Common myeloid progenitor, CD34-positive (primary cell): ENCODE measurements at places on chromosomes 6 and 20.
A peak's percentile ranks its signal among the peaks of the same experiment; 100 is the strongest.

DNA sequence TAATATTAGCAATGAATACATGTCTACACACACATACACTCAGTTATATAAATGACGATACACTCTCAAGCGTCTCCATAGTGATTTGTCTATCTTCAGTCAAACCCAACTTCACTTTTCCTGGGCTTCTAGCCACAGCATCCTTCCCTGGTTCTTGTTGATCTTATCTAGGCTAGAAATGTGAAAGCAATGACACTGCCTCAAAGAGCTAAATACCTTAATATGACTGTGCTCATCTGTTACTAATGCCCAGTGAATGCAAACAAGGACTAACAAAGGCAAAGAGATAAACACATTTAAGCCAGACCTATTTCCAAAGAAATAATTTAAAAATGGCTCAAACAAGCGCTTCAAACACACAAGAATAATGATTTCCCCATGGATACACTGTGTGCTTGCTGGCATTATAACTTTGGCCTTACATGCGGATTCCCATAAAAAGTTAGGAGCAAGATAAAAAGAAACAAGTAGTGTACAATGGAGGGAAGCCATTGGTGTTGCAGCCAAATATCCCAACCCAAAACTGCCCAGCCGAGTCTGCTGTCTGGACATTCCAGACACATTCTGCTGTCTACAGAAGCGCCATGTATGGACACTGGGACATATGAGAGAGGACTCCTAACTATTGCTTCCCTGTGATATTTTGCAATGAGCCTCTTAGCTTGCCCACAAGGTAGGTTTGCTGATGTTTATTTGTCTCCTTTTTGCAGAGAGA, 19.5 kb upstream of the DAAM2 start:
- DNase-seq = peak; percentile 9

DNA sequence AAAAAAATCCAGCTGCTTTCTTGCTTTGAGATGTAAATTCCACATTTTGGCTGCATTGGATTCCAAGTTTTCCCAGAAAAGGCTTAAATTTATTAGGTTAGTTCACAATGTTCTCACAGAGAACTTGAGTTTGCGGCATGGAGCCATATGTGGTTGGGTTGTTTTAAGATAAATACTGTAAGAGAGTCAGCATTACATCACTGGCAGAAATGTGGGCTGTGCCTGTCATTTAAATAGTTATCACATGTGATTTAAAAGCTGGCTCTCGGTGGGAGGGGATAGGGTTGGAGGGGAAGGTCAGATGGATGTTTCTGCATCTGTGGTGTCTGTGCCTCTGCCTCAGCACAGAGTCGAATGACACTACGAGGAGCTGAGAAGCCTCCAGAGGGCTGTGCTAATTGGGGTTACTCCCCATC, 73.8 kb upstream of the SCP2D1 start:
- no peak for DNase-seq

DNA sequence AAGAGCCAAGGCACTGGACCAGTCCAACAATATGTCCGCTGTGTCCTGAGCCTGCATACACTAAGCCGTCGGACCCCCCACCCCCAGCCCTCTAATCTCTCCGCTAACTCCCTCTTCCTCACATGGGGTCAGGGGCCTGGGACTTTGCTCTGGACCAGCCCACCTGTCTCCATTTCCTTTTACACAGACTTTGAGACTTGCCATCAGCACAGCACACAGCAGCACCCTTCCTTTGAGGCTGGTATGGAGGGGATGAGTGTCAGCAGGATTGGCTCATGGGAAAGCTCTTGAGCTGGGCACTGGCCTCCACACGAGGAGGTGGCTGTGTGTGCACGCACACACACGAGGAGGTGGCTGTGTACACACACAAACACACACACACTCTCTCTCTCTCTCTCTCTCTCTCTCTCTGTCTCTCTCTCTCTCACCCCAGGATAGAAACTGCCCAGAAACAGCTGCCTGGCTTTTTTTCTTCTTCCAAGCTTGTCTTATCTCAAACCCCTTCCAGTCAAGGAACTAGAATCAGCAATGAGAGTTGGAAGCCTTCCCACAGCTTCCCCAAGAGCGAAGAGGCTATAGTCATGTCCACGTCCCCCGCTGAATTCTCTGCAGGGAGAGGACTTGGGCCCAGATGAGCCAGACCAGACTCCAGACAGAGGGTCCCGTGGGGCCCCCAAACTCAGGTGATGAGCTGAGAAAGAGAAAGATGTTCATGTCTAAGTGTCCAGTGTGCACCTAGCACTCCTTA, 18.6 kb downstream of the SLC9A8 start:
- no peak for DNase-seq

DNA sequence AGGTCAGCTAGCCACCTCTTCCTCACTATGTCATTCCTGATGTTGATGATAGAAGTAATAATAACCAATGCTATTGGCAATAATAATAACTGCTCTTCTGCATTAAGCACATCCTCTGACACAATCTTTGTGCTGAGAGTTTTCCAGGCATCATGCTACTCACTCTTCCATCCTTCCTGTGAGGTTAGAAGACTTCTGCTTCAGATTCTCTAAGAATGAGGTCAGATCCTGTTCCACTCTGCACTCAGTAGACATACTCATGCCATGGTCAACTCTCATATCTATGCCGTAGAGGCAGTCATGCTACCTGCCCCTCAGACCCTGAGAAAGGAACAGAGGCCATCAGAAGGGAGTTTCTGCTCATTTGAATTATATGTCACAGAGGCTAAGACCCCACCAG, 98.1 kb upstream of the TOP1 start:
- DNase-seq = no peak

DNA sequence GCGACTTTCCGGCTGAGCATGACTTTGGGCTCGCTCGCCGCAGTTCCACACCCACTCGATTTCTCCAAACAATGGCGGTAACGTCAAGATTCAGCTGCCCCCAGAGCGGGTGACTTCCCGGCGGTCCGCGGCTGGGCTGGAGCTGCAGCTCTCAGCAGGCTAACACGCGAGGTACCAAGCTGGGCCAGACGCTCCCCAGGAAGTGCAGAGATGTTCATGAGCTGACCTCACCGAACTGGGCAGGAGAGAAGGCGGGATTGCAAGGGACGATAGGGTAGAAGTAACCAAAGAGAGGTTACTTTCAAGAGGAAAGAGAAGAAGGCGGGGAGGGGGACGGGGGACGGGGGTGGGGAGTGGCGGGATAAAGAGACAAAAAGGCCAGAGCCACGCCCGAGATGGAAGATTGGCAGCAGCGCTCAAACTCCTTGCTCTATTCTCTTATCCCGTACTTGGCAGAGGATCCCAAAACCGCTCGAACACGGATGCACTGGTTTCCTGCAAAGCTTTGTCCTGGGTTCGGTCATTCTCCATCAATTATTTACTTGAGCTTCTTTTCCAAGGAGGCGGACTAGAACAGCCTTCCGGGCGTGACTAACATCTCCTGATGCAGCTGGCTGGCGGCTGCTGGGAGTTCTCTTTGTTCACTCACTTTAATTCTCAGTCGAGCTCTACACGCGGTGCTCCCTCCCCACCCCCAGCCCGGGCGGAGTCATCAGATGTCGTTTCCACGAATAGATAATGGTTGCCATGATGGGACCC, at the start of gene MTCL3:
Gene MTCL3 (minus strand): TSS at position 626 of the 759 bp plus-strand sequence.
- no peak for DNase-seq

DNA sequence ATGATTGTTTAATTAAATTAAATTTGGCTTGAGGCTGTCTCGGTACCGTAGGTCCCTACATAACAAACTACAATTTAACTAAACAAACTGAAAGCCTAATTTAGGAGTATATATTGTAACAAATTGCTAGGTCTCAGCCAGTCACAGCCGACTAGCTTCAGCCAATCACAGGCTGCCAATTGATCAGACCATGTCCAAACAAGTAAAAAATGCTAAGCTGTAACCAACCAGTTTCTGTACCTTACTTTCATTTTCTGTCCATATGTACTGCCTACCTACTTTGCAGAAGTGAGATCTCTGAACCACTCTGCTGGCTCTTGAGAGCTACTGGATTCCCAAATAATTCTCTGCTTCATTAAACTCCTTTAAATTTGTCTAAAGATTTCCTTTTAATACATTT, 648.0 kb upstream of the GJE1 start:
- peak; percentile 76 for DNase-seq
